ENCODE measurements at places on chromosomes 5 and 9.

DNA sequence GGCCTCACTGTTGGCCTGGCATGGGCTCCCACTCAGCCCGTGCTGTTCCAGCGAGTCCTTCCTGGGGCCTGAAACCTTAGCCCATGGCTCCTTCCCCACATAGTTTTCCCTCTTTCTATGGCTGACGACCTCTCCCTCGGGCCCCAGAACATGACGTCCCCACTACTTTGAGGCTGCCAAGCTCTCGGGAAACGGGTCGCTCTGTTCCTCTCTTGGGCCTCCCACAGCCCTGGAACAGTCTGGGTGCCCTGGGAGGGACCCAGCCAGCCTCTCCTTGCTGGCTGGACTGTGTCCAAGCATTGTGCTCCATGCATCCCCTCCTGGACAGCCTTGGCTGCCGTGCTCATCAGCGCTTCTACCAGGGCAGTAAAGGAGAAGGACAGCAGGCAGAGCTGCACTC lies 118.3 kb downstream of the SYK start:
- DNase-seq: no peak

DNA sequence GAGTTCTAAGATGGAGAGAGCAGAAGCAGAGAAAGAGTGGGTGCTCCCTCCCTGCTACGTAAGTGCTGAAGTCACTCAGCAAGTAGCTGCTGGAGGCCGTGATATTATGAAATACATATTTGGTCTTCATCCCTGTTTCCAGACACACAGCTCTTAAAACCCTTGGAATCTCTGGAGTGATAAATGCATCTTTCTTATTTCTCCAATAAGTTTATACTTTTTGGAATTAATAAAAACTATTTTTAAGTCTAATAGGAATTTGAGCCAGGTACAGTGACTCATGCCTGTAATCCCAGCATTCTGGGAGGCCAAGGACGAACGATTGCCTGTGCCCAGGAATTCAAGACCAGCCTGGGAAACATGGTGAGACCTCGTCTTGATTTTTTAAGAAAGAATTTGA lies 60.6 kb downstream of the AUH start:
- no peak for DNase-seq

DNA sequence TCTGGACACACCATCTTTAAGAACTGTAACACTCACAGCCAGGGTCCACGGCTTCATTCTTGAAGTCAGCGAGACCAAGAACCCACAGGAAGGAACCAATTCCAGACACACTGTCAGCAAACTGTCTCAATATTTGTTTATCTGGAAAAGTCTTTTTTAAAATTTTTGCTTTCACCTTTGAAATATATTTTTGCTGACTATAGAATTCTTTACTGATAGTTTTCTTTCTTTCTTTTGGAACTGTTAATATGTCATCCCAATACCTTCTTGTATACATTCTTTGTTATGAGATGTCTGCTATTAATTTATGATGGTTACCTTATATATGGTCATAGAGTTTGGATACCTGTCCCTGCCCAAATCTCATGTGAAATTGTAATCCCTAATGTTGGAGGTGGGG lies 145.1 kb upstream of the IRX4 start:
- DNase-seq: no peak

GRCh38 chr9:127066851-127067136 lies 55.6 kb downstream of the ANGPTL2 start:
- DNase-seq: no peak

GRCh38 chr5:154478752-154479159 lies 729 bp upstream of the HAND1 start:
- DNase-seq: no peak

- DNase-seq: no peak
These were observed 133.4 kb downstream of the SLC25A46 start for GRCh38 chr5:110872200-110872599.

- DNase-seq: no peak
These were observed 48.0 kb downstream of the SARDH start for GRCh38 chr9:133690081-133690561.

GRCh38 chr9:108889649-108890067 lies 27.6 kb downstream of the ACTL7A start:
- peak; percentile 6 for DNase-seq

- peak; percentile 40 for DNase-seq
These were observed 937 bp upstream of the SLC26A2 start for GRCh38 chr5:149959406-149960236.

Measured in CD4-positive, alpha-beta T cell treated with Interleukin-6 at 100 ng/mL for 8 hours (primary cell).